ENCODE measurements at places on chromosomes 3 and 15.

GRCh38 chr15:40367686-40368611, 9.9 kb downstream of the DISP2 start:
- no peak for DNase-seq

- DNase-seq = peak; percentile 98
Measured at GRCh38 chr3:159765030-159765859, 223.4 kb upstream of the IL12A start.

DNA sequence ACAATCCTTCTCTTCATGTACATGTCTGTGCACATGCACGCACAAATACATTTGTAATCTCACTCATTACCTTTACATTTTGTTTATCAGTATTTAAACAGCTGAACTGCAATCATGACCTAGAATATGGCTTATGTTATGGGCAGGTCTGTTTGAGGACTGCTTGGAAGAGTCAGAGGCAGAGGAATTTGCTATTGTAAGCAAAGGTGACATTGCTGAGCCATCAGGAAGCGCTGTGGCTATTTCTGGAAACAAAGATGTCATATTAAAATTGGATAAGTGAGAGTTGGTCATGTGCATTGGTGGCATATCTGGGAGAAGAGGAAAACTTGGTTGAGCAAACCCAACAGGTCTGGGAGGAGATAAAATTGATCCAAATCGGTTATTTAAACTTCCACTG, 41.6 kb downstream of the USF3 start:
- DNase-seq = no peak

- DNase-seq = no peak
Measured at GRCh38 chr3:143209715-143210059, 90.1 kb downstream of the CHST2 start.

- no peak for DNase-seq
Measured at GRCh38 chr3:184148076-184148475, 7.1 kb upstream of the DVL3 start.

- no peak for DNase-seq
Measured at GRCh38 chr15:97479957-97480356, 480.5 kb upstream of the ARRDC4 start.

DNA sequence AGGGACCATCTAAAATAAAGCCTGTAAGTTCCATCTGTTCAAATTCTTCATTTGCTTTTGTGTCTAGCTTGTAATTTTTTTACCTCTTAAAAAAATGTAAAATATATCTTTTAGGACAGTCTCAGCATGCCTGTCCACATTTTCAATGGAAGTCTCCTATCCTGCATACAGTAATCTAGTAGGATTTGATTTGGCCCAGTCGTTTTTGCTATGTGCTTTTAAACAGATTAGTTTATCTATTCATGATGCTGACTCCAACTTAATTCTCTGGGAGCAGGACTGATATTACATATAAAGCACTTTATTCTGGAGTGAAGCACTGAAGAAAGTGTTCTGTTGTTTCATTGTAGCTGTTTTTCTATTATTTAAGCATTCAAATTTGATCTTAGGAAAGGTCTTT, 38.9 kb upstream of the CFAP20DC start:
- no peak for DNase-seq

- no peak for DNase-seq
Measured at GRCh38 chr15:25345943-25346342, 92.9 kb downstream of the UBE3A start.

GRCh38 chr3:33278163-33278562, 921 bp downstream of the FBXL2 start:
- DNase-seq = no peak

- no peak for DNase-seq
Measured at GRCh38 chr15:60656041-60656440, 177.1 kb upstream of the ICE2 start.

DNA sequence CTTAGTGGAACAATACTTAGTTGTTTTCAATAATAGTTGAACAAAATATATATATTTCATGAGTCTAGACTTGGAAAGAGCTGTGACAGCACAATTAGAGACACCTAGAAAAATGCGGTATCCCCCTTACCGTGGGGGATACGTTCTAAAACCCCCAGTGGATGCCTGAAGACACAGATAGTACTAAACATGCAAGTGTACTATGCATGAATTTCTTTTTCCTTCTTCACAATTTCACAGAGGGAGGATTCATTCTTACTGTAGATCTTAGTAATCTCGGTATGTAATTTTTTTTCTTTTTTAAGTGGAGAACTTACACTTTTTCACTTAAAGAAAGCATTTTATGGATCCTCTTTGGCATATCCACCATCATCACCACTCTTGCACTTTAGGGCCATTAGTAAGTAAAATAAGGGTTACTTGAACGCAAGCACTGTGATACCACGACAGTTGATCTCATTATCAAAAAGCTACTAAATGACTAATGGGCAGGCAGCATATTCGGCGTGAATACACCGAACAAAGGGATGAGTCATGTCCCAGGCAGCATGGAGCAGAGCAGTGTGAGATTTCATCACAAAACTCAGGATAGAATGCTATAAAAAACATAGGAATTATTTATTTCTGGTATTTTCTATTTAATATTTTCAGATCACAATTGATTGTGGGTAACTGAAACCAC, 72.3 kb upstream of the ZNF280D start:
- DNase-seq = no peak

DNA sequence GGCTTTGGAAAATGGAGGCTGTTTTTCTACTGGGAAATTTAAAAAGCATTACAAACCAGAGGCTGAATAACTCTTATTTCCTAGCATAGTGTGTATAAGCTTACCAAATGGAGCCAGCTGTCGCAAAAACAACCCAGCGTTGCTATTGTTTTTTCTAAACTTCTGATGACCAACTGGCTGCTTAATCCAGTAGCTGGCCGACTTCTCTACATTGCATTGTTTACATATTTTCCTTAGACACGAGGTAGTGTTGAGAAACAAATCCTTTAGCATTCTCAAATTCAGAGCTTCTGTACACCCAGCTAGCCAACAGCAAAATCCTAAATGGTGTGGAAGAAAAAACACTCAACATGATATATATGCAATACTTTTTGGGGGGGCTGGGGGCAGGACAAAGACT, 161.0 kb upstream of the ADAMTS9 start:
- DNase-seq = no peak

GRCh38 chr3:53161450-53161819, 426 bp downstream of the PRKCD start:
- no peak for DNase-seq

DNA sequence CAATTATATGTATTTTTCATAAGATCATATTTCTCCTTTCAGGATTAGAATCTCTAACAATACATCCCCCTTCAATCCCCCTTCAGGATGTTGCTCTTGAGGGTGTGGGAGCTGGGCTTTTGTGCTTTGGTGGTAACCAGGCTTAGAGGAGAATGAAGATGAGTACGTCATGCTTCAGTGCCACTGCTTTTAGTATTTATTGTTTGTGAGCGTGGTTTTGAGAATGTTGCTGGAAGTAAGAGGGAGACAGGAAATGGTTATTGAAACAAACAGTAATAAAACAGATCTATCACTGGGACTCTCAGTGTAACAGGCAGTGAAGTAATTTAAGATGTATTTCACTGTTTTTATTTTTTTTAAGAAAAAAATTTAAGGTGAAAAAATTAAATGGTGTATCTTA, 35.3 kb downstream of the GBE1 start:
- DNase-seq = no peak

DNA sequence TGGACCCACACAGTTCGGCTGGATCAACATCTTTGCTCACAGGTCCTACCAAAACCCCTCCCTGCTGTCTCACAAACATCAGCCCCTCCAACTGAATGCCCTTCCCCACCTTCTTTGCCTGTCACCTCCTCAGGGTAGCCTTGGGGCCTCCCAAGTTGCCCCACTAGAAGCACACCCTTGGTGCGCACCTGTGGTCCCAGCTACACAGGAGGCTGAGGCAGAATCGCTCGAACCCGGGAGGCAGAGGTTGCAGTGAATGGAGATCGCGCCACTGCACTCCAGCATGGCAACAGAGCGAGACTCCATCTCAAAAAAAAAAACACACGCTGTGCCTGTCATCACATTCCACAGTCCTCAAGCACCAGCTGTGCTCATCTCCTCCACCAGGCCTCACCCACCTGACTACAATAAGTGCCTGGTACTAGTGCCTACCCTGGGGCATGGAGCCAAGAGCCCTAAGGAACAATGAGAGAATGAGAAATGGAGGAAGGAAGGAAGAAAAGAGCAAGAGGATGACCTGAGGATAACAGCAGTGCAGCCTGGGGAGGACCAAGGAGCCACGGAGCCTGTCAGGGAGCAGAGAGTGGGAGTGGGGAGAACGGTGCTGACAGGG, 26.0 kb downstream of the RPN1 start:
- DNase-seq = no peak

GRCh38 chr3:51391566-51392354, 675 bp downstream of the RBM15B start:
- DNase-seq = no peak

DNA sequence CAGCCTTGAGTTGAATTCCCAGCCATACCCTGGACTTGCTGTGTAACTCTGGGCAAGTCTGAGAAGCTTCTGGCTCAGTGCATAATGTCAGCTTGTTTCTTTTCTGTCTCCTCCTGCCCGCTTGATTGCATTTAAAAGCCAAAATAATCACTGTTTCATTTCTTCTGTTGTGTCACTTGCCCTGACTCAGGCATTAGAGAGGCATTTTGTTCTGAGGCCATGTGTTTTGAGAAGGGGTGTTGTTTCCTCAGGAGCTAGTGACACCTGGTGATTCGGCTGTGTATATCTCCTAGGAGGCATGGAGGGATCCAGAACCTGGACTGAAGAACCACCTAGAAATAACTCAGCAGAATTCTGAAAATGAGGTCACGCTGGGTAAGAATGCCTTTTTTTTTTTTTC, 16.0 kb downstream of the WDR73 start:
- no peak for DNase-seq
